ENCODE measurements at places on chromosomes 13 and 19.

DNA sequence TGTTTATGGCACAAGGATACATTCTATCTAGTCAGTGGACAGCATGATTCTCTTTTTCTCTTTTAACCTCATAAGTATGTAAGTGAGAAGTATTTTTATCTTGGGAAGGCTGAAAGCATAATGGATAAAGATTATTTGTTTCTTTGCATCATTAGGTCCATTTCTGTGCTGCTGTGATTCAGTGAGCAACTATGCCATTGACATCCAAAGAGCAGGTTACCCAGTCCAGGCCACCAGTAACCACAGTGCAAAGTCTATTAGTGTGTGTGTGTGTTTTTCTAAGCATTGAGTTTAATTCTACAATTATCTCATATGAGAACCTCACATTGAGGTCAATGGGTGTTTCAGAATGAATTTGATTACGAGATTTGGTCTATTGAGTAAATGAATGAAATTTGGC, 158.8 kb upstream of the DACH1 start:
- no peak for DNase-seq

GRCh38 chr13:65844266-65844841, 1385.8 kb downstream of the PCDH9 start:
- no peak for DNase-seq

DNA sequence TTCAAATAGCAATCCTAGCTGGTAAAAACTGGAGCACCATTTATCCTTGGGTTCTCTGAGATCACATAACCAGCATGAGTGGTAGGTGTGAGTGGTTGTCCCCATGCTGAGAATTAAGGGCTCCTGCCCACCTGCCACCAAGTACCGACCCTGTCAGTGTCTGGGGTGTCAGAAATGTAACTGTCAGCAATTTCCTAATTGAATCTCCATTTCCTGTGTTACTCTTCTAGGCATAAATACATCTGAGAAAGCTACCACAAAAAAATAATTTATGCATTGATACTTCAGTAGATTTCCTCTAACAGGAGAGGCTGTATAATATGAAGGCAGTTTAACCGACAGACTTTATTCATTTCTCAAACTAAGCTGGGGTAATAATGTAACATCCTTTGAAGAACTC, 25.1 kb downstream of the CPB2 start:
- DNase-seq = no peak

DNA sequence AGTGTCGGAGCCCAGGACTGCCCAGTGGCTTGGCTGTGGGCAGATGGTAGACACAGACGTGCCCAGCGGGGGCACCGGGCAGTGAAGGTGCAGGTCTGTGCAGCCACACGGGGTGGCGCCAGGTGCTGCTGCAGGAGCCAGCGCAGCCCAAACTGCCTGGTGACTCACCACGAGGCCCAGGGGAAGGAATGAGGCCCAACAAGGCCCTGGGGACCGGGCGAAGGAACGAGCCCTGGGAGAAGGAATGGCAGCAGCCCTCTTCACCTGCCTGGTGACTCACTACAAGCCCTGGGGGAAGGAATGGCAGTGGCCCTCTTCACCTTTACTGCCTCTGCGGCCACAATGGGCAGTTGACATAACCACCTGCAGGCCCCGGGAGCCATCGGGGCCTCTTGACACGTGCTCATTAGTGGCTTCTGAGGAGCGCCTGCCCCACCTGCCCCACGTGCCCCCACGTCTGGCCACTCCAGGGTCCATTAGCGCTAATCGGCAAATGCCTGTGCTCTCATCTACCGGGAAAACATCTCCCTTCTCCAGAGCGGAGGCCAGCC, 9.3 kb downstream of the MED16 start:
- DNase-seq = no peak

GRCh38 chr13:77574096-77574495, 38.6 kb downstream of the SCEL start:
- no peak for DNase-seq

DNA sequence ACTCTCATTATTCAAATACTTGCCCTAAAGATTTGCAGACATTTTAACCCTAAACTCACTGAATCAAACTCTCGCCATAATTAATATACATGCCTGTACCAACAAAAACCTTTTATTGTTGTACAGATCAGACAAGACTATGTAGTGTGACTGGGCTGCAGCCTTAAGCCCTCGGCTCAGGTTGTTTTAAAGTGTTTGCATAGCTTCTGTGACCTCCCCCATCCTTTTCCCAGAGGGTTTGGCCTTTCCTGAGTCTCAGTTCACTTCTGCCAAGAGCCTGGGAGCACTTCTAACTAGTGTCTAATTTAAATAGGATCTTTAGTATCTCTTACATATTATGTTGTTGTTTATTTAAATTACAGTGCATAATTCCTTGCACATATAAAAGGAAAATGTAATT, 158.2 kb downstream of the HS6ST3 start:
- DNase-seq = no peak

DNA sequence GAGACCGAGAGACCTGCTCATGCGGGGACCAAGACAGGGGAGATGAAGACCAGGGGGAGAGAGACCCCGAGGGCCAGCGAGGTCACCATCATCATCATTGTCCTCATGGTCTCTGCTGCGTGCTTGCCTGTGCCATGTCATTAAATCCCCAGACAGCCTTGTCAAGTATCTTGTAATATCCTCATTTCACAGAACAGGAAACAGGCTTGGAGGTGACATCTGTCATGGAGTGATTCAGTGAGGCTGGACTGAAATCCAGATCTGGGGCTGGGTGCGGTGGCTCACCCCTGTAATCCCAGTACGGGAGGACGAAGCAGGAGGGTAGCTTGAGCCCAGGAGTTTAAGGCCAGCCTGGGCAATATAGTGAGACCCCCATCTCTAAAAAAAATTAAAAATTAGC, 5.9 kb upstream of the NANOS2 start:
- DNase-seq = no peak

- DNase-seq = no peak
These were observed 94.1 kb downstream of the KL start for GRCh38 chr13:33110386-33110712.

GRCh38 chr13:40116008-40116407, 460.5 kb downstream of the COG6 start:
- no peak for DNase-seq

DNA sequence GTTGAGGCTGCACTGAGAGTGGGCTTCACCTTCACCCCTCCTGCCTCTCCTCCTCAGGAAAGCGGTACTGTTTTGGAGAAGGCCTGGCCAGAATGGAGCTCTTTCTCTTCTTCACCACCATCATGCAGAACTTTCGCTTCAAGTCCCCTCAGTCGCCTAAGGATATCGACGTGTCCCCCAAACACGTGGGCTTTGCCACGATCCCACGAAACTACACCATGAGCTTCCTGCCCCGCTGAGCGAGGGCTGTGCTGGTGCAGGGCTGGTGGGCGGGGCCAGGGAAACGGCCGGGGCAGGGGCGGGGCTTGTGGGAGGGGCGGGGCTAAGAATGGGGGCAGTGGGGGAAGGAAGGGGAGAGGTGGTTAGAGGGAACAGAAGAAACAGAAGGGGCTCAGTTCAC, 7.5 kb downstream of the CYP2A13 start:
- DNase-seq = no peak

DNA sequence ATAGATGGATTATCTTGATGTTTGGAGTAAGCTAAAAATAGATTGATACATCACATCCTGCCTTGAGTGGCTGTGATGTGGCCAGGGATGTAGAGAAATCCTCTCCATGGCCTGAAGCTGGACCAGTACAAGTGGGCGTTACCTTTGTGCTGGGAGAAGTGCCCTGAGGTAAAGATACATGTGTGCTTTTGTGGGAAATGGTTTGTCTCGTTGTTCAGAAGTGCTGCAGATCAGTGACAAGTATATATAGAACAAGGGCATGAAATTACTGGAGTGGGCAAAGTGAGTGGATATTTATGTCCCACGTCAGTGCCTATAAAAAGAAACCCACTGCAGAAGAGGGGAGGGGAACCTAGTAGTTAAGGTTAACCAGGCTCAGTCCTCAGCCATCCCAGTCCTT, 12.2 kb upstream of the ZNF304 start:
- DNase-seq = no peak

- no peak for DNase-seq
These were observed 822 bp upstream of the RFXAP start for GRCh38 chr13:36817996-36818803.

DNA sequence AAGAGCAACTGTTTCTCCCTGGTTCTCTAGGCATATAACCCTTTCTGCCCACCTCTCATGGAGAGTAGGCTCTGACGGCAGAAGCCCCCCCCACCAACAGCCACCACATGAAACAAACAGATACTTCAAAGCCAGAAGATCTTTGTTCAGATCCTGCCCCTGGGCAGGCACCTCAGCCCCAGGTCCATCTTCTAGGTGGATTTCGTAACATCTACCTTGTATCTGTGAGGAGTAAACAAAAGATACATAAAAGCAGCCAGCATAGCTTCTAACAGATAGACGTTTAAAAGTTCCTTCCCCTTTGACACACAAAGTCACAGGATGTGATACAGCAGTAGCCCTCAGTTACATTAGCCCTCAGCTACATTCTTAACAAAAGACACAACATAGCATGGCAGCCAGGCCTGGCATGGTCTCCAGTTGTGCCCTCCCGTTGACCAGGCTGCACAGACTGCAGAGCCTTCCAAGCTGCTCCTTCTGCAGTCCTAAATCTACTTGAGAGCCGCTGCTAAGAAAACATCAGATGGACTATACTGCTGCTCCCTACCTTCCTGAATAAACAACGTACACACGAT, 35.4 kb downstream of the BRD4 start:
- DNase-seq = no peak

Measured in HS-27A (cell line).